ENCODE measurements at places on chromosomes 13 and 19.

DNA sequence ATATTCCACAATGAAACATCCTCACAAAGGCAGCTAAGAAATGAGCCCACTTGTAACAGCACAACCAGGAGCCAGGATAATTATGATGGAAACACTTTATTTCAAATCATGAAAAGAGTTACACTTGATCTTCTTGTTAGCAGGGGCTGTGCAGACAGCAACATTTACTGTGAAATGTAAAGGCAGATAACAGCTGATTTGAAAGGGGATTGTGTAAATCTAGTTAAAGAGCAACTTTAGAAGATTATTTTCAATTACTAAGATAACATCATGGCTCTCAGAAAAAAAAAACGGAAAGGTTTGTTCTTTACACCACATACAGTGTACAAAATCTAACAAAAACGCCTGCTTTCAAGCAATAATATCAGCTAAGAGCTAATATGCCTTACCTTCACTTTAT, 22.4 kb downstream of the ENOX1 start:
- no peak for DNase-seq

DNA sequence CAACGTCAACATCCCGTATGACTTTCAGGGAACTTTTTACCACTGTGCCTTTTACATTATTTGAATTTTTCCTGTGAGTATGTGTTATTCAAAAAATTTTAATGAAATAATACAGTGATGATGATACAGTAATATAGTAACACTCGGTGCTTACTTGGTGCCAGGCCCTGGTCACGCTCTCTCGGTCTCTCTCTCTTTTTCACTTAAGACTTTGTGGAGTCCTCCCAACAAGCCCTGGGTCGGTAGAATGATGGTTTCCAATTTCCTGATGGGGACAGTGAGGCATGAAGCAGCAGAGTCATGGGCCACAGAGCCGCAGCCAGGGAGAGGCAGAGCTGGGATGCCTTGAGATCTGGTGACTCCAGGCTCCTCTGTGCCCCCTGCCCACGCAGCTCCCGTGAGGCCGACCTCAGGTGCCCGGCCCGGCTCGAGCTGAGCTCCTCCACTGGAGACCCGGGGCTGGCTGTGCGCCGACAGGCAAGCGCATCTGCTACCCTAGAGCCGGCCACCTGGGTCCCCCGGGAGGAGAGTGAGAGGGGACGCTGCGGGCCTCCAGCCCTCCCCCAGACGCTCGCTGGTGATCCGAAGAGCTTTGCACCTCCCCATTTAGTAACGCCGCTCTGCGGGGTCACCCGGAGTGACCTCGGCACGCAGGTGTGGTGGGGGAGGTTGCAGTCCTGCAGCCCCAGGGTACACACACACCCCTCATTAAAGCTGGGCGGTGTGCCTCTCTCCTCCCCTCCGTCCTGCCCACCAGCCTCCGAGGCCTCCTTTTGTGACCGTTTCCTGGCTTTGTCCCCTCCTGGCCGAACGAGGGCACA, 4.4 kb upstream of the SBK3 start:
- DNase-seq: no peak

GRCh38 chr13:37526710-37527473, 71.7 kb downstream of the POSTN start:
- DNase-seq: no peak

DNA sequence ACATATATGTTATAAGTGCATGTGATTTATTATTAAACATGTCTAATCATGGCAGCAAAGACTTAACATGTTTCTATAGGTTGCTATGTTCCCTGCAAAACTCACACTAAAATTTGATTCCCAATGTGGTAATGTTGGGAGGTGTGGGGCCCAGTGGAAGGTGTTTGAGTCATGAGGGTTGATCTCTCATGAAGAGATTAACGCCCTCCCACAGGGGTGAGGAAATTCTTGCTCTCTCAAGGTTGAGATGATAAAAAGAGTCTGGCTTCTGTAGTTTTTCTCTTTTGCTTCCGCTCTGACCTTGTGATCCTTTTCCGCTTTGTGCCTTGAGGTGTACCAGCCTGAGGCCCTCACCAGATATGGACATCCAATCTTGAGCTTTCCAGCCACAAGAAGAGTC, 737.5 kb upstream of the SLITRK5 start:
- no peak for DNase-seq

DNA sequence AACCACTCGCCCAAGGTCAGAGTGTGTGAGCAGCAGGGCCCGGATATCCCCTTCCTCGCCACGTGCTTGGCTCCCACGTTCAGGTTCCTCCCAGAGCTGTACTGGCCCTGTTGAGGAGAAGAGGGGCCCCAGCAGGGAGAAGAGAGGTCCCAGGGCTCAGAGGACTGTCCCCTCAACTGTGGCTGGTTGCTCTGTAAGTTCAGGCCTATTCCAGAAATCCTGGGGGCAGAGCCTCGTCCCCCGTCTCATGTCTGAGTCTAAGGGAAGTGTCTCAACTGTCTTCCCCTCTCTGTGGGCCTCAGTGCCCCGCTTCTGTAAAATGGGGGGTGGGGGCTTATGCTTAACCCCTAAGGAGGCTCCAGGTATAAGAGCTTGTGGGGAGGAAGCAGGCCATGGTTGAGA, 3.9 kb downstream of the PPP5C start:
- DNase-seq: peak; percentile 75

DNA sequence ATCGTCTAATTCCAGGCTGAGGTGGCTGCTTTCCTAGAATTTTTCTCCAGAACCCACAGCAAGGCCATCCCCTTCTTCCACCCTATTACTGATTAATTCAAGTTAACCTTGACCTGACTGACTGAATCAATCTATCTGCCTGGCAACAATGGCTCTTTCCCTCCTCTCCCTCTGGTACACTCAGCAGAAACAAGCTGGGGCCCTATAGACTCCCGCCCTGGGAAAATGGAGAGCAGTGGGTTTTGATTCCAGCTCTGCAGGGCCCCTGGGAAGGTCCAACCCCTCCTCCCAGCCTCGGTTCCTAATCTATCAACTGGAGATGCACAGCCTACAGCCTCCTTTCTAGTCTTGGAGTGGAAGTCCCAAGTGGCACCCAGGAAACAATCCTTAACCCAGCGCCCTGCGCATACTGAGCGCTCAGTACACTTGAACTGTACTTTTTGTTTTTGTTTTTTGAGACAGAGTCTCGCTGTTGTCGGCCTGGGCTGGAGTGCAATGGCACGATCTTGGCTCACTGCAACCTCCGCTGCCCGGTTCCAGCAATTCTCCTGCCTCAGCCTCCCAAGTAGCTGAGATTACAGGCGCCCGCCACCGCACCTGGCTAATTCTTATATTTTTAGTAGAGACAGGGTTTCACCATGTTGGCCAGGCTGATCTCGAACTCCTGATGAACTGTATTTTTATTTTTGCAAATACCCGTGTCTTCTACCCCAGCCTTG, 5.2 kb upstream of the C3 start:
- DNase-seq: no peak

GRCh38 chr19:21617740-21618339, 112.4 kb downstream of the ZNF429 start:
- DNase-seq: no peak

DNA sequence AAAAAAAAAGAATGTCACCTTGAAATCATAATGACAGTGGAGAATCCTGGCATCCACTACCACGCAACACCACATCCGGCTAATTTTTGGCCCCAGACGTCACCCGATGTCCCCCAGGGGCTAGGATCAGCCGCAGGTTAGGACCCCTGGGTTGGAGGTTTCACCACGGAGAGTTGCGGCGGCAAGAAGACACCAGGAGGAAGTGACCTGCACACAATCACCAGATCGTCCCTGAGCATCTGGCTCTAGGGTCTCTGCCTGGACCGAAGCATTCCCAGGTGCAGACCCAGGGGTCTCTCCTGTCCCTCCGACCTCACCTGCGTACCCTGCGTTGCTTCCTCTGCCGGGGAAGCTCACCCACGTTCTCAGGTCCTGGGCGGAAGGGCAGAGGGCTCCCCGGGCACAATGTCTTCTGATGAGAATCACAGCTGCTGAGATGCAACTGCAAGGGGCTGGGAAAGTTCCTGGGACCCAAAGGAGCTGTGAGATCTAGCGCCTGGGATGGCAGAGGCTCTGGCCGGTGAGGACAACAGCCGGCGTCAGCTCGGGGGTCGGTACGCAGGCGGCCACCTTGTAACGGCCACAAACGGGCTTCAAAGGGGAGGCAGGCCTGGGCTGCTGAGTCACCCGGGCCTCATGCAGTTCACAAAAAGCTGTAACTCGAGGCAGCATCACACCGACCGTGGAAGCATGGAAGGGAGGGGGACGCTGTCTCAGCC, 111.2 kb downstream of the GADD45B start:
- no peak for DNase-seq

DNA sequence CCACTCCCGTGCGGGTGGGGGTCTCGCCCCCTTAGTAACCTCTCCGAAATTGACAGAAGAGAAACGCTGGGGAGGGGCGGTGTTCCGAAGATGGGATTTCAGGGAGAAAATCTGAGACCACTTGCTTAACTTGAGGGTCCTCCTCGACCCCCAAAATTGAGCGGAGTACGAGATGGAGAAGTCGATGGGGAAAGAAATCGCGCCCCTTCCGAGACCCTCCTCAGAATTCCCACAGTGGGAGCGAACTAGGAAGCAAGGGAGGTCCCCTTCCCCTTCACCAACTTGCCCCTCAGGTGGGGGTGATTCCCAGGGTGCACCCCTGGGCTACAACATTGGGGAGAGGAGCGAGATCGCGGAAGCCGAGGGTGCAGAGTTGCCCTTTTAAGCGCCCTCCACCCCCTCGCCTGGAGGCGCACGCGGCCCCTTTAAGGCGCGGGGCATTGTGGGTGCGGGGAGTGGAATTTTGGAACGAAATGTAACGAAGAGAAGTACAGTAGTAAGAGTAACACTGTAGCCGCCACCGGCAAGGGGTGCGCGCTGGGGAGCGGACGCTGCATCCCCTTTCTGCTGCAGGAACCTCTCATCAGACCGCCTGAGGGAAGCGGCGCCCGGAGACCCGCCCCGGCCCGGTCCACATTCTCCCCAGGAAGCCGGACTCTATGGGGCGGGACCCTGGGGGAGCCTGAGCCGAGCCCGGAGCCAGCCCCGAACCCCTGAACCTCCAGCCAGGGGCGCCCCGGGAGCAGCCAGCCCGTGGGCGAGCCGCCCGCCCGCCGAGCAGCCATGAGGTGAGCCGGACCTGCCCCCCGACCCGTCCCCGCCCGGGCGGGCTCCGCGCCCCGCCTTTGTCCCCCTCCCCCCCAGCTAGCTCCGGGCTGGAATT, at the start of gene VASP:
Gene VASP, plus strand, starts transcription at position 491 of the 883 bp plus-strand sequence. Its CDS starts 293 bp downstream, at position 784.
- peak; percentile 94 for DNase-seq

GRCh38 chr13:85833921-85834320, 34.7 kb upstream of the SLITRK6 start:
- no peak for DNase-seq

DNA sequence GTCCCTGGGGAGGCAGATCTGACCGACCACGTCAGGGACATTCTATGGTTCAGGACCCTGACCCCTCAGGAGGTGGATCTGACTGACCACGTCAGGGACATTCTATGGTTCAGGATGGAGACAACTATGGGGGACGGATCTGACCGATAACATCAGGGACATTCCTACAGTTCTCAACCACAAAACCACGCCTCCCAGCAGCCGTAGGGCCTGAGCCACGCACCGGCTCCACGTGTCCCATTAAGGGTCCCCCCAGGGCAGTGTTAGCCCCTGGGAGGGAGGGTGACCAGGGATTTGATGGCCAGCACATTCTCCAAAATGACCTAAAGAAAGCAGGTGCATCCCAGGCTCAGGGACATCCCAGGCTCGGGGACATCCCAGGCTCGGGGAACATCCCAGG, 49.0 kb upstream of the C13orf46 start:
- no peak for DNase-seq

DNA sequence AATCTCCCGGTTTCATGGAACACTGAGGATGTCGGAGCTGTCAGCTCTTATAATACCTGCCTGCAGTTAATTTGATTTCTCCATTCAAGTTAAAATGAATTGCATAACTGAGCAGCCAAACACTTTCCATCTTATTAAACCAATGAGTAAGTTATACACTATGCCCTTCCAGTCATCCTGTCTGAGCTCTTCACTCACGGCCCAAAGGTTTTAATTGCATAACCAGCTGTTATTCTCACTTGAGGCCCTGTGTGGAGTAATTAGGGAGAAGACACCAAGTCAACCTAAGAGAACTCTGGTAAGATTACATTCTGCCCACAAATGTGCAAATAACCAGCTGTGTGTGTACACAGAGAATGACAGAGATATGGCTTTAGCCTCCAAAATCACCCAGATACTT, 303.5 kb downstream of the TBC1D4 start:
- no peak for DNase-seq

DNA sequence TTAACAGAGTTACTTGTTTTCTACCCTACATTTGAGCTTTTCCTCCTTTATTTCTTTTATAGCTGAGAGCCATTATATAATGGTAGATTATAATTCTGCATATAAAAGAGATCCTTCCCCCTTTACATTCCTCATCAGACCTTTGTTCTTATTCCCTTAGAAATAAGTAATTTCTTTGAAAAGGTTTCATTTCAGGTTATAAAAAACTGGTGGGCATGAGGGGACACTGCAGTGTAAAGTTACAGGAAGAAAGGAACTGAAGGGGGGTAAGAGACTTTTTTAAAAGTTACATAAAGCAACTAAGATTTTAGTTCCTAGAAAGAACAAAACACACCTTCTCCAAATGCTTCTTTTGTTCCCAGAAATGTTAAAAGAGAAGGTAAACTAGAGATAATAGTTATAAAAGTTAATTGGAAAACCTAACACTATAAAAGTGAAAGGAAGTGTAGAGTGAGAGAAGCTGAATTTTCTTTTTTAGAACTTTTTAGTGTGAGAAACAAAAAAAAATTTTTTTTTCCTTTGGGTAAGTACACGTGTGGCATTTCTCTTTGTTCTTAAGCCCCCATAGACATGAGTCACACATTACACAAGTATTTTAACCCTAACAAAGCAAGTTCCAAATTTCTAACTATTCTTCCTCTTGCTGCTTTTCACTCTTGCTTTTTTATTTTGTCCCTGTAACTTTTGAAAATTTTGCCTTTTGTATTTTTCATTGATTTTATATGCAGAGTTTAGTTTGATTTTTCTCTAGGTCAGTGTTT, 106.4 kb upstream of the MLNR start:
- DNase-seq: no peak

GRCh38 chr19:10919352-10920287, 8.8 kb downstream of the YIPF2 start:
- no peak for DNase-seq

DNA sequence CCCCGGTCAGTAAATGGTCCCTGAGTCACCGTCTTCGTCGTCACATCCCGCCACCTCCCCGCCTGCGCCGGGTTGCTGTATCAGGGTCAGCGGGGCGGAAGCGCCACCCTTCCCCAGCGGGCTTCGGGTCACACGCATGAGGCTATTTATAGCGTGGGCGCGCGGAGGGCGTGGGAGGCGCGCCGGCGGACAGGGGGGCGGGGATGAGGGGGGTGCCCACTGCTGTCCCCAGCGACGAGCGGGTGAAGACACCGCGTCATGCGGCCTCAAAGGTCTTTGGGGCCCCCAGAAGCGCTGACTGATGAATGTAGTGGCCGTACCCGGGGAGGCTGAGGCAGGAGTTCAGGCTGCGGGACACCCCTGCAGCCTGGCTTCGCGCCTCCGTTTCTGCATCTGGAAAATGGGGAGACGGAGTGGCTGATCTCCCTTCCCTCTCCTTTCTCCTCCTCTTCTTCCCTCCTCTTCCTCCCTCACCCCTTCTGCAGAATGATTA, 7.9 kb downstream of the UNC13A start:
- peak; percentile 77 for DNase-seq

- peak; percentile 65 for DNase-seq
Observed at GRCh38 chr19:291006-291521, at the start of gene PLPP2. TSS of gene PLPP2 (minus strand) at chr19:291403. CDS start at chr19:291336, 67 bp downstream.
